Lung microvascular endothelial cell (primary cell): ENCODE measurements at places on chromosomes 3 and 15. TPM values are rescaled to one million over a fixed set of nuclear protein-coding genes. Genes with fewer than 3 reads are reported as not detected.

FETUB gene
- total RNA-seq: not detected in 2 replicates

CSNK1G1 gene
- total RNA-seq: 15.0 and 16.1 TPM in 2 replicates

POLQ gene
- total RNA-seq: 0.99 and 2.4 TPM in 2 replicates

VILL gene
- total RNA-seq: 2.8 and 3.1 TPM in 2 replicates

ADGRG7 gene
- total RNA-seq: not detected in 2 replicates

SYNPR gene
- not detected in 2 replicates for total RNA-seq

GHRL gene
- total RNA-seq: 0.40 and 0.65 TPM in 2 replicates

SCAANT1 gene
- 1.7 TPM in 1 of 2 replicates, not detected in the other for total RNA-seq

RHOV gene
- total RNA-seq: not detected in 2 replicates

NPTN gene
- 88.5 and 130 TPM in 2 replicates for total RNA-seq

RNF168 gene
- 14.8 and 18.5 TPM in 2 replicates for total RNA-seq

ATG7 gene
- 25.4 and 30.5 TPM in 2 replicates for total RNA-seq

RETNLB gene
- not detected in 2 replicates for total RNA-seq

SAMMSON gene
- not detected in 2 replicates for total RNA-seq

SPATA12 gene
- 0.44 TPM in 1 of 2 replicates, not detected in the other for total RNA-seq

SNUPN gene
- 12.6 and 16.1 TPM in 2 replicates for total RNA-seq

HDC gene
- not detected in 2 replicates for total RNA-seq

TMEM108 gene
- total RNA-seq: not detected in 2 replicates

ZDHHC3 gene
- total RNA-seq: 57.1 and 61.5 TPM in 2 replicates

CTXN2 gene
- not detected in 2 replicates for total RNA-seq

SLC22A13 gene
- under 0.01 TPM in 2 replicates for total RNA-seq

SLC51A gene
- total RNA-seq: not detected in 2 replicates

DPPA4 gene
- not detected in 2 replicates for total RNA-seq

LMAN1L gene
- not detected in 2 replicates for total RNA-seq
